ENCODE measurements at places on chromosomes 16 and 17. TPM values are rescaled to one million over a fixed set of nuclear protein-coding genes. Genes with fewer than 3 reads are reported as not detected.

The PRR35 gene
- total RNA-seq: under 0.01 TPM

The ABCA3 gene
- total RNA-seq: 8.4 TPM

GRCh38 chr17:79800325-79801155 lies 3.7 kb upstream of the CBX8 start:
- DNase-seq: no peak

DNA sequence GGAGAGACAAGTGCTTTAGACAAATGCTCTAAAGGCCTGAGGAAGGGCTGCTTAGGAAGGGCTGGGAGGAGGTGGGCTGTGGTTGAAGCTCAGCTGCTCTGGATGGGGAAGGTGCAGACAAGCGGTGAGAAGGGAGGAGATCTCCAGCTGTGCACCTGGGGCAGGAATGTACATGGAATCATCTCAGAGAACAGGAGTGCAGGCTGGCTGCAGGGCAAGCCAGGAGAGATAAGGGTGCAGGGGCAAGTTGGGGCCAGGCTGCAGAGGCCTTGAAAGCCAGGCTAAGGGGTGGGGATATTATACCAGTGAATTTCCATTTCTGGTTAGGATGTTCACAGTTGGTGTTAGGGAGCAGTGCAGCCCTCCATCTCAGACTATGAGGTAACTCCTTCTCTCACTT lies 4.2 kb downstream of the SLC6A2 start:
- no peak for DNase-seq

- no peak for DNase-seq
These were observed 25.8 kb downstream of the WSB1 start for GRCh38 chr17:27319541-27320221.

- DNase-seq: no peak
These were observed 18.4 kb downstream of the PIMREG start for GRCh38 chr17:6462692-6463091.
